ENCODE measurements at places on chromosomes 12 and 14. TPM values are rescaled to one million over a fixed set of nuclear protein-coding genes. Genes with fewer than 3 reads are reported as not detected.

Gene OR4E2
- not detected for total RNA-seq

Gene RNU4-1
- total RNA-seq: under 0.01 TPM

Gene ABHD12B
- not detected for total RNA-seq

Gene INSM2
- 0.07 TPM for total RNA-seq

Gene GLI1
- total RNA-seq: 3.0 TPM

Gene KLRF1
- total RNA-seq: not detected

Gene SMOC1
- total RNA-seq: not detected

Gene OTOGL
- total RNA-seq: 3.1 TPM
